Left renal pelvis (tissue), 4 donors: ENCODE measurements at places on chromosomes 5 and 9.

- peak; percentile 8 for DNase-seq
Observed at GRCh38 chr9:86354818-86355309, 654 bp upstream of the TUT7 start.

DNA sequence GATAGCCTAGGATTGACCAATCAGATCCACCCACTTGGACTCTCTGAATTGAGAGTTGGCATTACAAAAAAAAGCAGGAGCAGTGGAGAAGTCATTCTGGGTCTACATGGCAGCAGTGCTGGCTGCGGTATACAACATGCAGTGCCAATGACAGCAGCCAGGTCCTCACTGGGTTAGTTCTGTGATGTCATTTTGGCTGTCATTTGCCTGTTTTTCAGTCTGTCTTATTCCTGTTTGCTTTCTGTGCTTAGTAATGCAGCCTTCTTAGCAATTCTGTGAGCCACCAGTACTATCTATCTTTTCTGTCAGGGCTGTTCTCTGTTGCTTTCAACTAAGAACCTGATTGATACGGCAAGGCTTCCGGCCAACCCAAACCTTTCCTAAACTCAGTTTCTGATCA lies 471.8 kb downstream of the BNC2 start:
- DNase-seq = no peak

DNA sequence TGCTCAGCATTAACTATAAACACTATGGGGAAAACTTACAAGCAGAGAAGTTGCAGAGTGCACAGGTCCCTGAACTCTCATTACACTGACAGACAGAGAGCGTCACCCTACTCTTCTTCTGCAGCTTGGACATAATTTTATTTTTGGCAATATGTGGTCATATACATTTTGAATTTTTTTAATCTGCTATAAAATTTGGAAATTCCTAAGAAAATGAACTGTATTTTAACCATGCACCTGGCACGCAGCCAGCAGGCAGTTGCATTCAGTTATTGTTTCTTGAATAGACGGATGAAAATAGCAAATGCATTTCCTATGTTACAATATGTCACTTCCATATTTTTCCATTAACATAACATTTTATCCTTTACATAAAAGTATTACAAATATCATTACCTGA lies 100.2 kb downstream of the SLC25A46 start:
- DNase-seq = no peak

DNA sequence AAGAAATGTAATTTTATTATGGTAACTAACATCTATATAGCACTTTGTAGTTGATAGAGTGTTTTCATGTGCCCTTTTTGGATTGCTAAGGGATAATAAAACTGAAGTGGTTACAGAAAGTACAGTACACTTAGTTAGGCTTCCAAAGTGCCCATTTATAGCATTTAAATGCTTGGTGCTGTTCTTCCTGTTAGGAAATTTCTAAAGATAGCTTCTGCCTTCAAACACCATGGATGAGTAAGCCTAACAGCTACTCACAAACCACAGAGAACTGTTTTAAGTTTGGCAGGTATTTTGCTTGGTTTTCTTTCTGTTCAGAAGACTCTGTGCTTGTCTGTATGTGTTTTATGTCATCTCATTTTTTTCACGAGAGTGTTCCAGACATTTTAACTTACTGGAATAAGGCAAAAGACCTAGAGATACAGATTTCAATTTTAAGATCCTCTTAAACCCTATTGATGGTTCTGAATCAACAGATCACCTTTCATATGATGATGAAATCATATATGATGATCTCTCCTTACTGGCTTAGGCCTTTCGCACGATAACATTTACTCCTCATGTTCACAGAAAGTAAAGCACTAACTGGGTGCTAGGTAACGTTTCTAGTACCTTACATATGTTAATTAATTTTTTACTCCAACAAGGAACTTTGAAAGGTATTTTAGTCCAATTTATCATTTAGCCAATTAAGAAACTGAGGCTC lies 4.4 kb downstream of the RIMOC1 start:
- DNase-seq = no peak

DNA sequence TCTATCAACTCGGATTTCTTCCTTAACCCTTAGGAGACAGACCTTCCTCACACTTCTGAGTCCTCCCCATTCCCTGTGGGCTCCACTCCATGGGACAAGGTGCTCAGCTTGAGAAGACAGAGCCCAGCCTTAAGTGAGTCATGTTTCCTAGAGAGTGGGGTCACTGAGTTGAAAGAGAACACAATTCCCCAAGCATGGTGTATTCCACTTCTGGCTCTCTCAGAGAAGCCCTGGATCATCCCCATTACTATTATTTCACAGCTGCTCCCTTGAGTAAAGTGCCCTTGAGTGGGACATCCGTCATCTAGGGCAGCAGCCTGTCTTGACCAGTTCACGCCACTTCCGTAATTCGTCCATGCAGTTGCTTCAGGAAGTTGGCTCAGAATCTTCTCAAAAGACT lies 604.8 kb downstream of the BNC2 start:
- DNase-seq = no peak

GRCh38 chr5:115801152-115801551 lies 15.3 kb downstream of the CDO1 start:
- DNase-seq = no peak

- no peak for DNase-seq
Observed at GRCh38 chr9:70566751-70567150, 152.3 kb upstream of the KLF9 start.

- DNase-seq = no peak
Observed at GRCh38 chr9:123422635-123423310, 66.8 kb downstream of the CRB2 start.

GRCh38 chr5:174532455-174533453 lies 191.6 kb upstream of the MSX2 start:
- DNase-seq = no peak

- no peak for DNase-seq
Observed at GRCh38 chr5:111234125-111234524, 9.9 kb downstream of the CAMK4 start.

GRCh38 chr5:34501016-34501415 lies 155.1 kb upstream of the RAI14 start:
- no peak for DNase-seq

- DNase-seq = no peak
Observed at GRCh38 chr5:107915176-107915812, 244.6 kb upstream of the EFNA5 start.

DNA sequence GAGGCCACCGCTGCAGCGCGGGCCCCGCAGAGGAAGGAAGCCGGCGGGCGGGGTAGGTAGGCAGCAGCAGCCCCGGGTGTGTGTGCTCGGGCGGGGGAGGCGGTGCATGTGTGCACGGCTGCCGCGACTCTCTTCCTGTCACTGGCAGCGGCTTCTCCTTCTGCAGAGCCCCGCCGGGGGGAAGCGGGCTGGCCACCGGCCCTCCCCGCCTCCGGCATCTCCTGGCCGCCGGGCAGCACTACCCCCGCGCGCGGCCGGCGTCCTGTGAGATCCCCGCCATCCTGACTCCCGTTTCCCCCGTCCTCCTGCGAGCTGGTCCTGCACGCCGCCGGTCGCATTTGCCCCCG lies 315 bp downstream of the PIK3R1 start:
- DNase-seq = no peak

DNA sequence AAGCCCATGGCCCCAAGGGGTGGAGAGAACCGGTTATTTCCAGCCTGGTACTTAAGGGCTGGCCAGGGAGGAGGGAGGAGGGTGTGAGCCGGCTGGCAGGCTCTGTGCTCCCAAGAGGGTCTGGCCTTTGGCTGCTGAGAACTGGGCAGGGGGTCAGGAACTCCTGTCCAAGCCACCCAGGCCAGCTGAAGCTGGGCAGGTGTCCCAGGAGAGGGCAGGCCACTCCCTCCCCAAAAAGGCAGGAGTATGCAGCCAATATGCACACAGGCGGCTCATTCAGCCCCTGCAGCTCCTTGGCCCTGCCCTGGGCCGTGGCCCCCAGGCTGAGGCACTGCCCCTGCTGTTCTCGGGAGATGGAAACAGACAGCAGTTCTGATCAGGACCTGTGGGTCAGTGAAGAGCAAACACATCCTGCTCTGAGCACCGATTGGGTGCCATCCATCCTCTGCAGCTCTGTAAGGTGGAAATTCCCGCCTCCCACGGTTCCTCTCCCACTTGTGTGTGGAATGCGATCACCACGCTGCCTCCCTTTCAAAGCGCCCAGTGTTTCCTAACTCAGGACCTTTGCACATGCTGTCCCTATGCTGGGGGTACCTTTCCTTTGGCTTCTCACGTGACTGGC lies 17.1 kb upstream of the KIF12 start:
- DNase-seq = no peak

GRCh38 chr9:36091026-36091953 lies 45.2 kb upstream of the GLIPR2 start:
- no peak for DNase-seq

- DNase-seq = no peak
Observed at GRCh38 chr5:176133289-176133870, 104.8 kb upstream of the SIMC1 start.

- DNase-seq = peak; percentile 20
Observed at GRCh38 chr5:62306896-62307689, 1.1 kb downstream of the KIF2A start.

DNA sequence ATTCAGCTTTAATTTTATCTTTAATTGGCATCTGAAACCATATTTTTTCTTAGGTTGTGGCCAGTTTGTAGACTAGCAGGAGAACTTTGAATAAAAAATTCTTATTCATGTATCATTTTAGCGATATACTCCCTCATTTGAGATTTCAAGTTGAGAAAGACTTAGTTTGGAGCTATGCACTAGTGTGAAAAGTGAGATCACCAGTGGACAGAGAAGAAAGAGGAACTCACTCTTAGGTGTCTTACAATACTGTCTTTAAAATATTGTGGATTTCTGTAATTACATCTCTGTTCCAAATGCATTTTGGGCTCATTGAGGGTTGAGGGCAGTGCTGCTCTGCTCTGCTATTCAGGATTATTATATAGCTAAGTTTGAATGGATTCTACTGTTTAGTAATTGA lies 54.7 kb downstream of the NAA35 start:
- no peak for DNase-seq

DNA sequence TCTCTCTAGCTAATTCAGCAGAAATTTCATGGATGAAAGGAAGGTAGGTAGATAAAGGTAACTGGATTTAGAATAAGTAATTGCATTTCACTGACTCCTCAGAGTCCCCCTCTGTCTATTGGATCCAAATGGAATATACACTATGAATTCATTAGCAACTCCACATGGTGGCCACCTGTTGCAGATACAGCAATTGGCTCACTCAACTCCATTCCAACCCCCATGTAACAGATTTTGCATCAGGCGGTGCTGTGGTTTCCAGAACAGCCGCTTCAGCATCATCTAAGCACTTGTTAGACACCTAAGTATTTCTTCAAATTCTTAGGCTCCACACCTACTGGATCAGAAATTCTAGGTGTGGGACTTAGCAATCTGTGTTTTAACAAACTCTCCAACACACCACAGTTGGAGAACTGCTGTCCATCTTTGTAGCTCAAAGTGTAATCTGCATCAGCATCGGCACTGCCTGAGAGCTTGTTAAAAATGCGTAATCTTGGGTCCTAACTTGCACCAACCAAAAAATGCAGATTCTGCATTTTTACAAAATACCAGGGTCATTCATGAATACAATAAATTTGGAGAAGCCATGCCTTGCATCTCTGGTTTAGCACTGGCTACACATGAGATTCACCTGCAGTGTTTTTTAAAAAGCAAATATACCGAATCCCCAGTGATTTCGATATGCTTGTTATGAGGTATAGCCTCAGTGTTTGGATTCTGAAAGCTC lies 413.8 kb upstream of the CD180 start:
- no peak for DNase-seq

DNA sequence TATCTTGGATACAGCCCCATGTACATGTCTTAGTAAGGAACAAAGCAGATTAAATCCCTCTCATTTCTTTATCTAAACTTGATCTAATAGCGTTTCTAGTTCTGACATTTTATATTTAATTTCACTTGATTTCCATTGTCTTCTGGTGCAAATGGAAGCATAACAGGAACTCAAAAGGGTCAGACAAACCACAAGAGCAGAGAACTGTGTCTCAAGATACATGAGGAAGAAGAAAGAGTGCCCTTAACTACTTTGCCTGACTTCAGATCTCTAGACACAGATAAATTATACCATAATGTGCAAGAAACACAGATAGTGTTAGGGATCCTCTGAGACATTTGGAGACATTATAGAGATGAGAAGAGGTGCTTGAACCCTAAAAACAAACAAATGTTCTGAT lies 20.7 kb upstream of the STX17 start:
- DNase-seq = no peak

GRCh38 chr5:160520609-160521391 lies 99.1 kb downstream of the PTTG1 start:
- no peak for DNase-seq

GRCh38 chr5:142445266-142445665 lies 120.4 kb upstream of the SPRY4 start:
- DNase-seq = no peak
